T-helper 17 cell (primary cell): ENCODE measurements at places on chromosomes 1 and 21.

- no peak for DNase-seq
These were observed 17.0 kb upstream of the PIGC start for GRCh38 chr1:172460887-172461315.

GRCh38 chr1:162265983-162266382 is 110.7 kb downstream of the SPATA46 start:
- DNase-seq = no peak

GRCh38 chr1:158203693-158204457 is 23.2 kb downstream of the CD1D start:
- no peak for DNase-seq

DNA sequence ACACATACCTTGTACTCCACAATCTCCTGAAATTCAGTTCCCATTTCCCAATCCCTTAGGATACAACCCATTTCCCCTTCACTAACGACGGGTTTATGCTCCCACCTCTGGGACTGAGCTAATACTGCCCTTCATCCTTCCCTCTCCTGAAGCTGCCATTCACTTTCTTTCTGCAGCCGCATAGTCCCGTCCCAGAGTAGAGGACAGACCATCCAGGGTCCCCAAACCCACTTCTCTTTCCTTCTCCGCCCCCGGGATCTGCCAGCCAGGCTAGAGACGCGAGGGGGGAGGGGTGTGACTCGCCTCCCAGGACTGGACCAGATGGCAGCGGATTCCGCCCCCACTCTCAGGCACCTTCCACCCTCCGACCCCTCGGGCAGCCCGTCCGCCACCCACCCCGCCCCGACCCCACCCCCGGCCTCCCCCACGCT is 679 bp downstream of the ABL2 start:
- peak; percentile 14 for DNase-seq

DNA sequence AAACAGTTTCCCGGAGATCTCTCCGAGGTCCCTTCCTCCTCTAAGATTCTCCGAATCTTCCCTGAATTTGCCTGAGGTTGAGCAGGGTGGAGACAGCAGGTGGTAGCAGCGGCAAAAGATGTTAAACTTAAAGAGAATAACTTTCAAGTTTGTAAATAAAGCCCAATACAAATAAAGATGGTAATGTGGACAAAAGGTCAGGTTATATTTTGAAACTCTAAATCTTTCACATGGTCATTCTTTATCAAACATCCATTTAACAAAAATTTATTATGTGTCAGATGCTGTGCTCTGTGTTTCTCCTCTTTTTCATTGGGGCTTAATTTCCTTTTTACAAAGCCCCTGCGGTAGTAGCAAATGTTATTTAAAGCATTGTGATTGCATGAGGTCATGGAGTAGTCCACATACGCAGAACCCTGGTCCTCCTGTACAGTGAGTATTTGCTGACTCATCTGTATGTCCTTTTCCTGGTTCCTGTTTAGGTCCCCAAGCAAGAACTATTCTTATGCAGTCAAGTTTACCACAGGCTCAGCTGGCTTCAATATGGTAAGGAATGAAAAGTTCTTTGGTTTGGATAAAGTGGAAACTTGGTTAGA is 119.2 kb downstream of the ITSN1 start:
- no peak for DNase-seq

GRCh38 chr1:151037032-151037431 is 646 bp downstream of the BNIPL start:
- no peak for DNase-seq

- DNase-seq = no peak
These were observed 71.5 kb upstream of the TNR start for GRCh38 chr1:175814885-175815284.

- DNase-seq = no peak
These were observed 1223.8 kb downstream of the AMY1C start for GRCh38 chr1:104973516-104973915.

DNA sequence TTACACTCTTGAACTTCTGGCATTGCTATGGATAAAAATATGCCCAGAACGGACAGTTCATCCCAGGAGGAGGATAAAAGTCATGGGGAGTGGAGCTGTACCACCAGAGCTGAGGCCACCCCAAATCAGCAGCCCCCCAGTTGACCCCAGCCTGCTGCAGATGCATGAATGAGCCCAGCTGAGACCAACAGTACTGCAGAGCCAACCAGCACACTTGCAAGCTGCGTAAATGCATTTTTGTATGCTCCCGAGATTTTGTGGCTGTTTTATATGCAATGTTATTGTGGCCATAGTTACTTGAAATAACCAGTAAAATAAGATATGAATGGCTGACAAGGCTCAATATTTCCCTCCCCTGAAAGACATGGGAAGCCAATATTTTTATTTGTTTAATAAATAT is 264.6 kb downstream of the DUSP10 start:
- DNase-seq = no peak

GRCh38 chr1:208108646-208109330 is 135.4 kb downstream of the PLXNA2 start:
- no peak for DNase-seq

DNA sequence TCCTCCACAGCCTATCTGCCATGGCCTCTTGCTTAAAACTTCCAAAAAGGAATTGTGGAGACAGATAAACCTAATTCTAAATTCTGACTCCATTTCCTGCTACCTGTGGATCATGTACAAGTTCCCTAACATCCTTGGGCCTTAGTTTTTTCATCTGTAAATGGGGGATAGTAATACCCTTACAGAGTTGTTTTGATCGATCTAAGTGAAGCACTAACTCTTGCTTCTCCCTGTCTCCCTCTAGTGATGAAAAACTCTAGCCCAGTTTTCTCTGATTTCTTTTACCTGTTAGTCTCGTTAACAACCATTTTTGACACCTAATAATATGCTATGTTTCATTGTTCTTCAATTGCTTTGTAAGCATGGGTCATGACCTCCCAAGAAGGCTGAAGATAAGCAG is 65.9 kb downstream of the TM2D1 start:
- DNase-seq = no peak

GRCh38 chr1:230463760-230464159 is 37.6 kb upstream of the PGBD5 start:
- DNase-seq = no peak

- no peak for DNase-seq
These were observed 34.4 kb upstream of the OLIG2 start for GRCh38 chr21:32991361-32991760.
